NCI-H1417 (cell line): ENCODE measurements at places on chromosomes 5 and 9.

- DNase-seq: no peak
Measured at GRCh38 chr5:179311091-179311470, 34.2 kb downstream of the ADAMTS2 start.

DNA sequence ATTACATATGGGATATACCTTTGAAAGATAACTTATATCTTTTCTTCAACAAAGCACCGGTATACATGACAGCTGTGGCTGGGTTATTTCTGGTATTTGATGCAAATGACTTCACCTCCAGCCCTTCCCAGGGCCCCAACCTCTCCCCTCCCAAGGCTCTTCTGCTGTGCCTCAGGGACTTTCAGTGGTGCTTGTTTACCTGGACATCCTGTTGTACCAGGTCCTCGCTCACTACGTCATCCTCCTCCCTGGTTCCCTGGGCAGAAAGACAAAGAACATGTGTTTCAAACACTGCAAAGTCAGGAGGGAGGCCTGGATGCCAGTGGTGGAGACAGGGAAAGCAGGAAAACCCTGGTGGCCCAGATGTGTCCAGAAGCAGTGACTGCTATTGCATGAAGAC, 23.4 kb downstream of the ANXA6 start:
- no peak for DNase-seq

GRCh38 chr9:74064702-74065101, 432.4 kb upstream of the RORB start:
- no peak for DNase-seq

DNA sequence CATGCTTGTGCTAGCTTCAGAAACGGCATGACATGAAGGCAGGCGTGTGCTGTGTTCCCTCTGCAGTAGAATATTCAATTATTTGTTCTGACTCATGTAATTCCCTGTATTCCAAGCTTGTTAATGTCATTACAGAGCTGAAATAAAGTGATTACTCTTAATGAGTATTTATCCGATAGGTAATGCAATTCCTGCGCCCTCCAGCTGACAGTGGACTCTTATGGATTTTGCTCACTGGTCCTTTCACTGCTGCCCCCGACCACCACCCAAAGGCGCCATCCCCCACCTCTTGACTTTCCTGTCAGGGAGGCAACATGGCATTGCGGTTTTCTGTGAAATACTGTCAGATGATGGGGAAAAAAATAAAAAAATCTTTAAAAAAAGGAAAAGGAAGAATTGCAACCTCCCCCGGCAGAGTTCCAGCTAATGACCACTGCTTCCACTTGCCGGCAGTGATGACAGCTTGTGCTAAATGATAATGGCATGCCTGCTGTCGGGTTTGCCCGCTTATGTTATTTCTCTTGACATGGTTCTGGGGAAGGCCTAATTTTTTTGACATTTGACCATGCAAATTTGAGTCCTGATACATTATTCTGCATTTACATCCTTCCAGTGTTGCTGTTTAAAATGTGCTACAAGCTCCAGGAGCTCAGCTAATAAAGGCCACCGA, 335.3 kb upstream of the ADAMTS16 start:
- no peak for DNase-seq

GRCh38 chr9:123407217-123407851, 51.3 kb downstream of the CRB2 start:
- no peak for DNase-seq

DNA sequence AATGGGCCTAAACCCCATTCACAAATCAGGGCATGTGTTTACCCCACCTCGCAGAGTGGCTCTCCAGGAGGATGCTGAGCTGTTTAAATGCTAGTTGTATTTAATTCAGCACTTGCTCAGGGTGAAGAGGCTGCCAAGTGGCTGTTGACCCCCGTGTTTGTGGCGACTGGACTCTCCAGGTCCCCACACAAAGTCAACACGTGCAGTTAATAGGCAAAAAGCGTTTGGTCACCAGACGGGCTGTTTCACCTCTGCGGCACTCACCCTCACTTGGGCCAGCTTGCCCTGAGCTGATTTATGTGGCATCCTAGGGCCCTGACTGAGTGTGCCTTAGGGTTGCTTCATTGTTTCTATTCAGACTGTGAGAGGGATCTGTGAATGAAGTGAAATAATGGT, 152.3 kb downstream of the GAS1 start:
- peak; percentile 6 for DNase-seq
